ENCODE measurements at places on chromosomes 16 and 17.

DNA sequence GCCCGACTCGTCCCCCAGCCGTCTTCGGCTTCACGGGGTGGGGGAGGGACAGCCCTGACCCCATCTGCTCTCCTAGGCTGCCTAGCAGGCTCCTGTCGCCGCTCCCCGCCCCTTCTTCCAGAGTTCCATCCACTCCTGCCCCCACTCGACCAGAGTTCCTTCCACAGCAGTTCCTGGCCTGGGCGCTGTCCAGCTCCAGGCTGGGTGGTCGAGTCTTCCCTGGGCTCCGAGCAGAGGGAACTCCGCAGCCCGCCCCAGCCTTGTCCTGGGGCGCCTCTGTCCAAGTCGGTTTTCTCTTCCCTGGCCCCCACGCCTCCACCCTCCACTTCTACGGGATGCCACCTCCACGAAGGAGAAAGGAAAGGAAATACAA lies 1.4 kb downstream of the PYY start:
- DNase-seq = no peak

DNA sequence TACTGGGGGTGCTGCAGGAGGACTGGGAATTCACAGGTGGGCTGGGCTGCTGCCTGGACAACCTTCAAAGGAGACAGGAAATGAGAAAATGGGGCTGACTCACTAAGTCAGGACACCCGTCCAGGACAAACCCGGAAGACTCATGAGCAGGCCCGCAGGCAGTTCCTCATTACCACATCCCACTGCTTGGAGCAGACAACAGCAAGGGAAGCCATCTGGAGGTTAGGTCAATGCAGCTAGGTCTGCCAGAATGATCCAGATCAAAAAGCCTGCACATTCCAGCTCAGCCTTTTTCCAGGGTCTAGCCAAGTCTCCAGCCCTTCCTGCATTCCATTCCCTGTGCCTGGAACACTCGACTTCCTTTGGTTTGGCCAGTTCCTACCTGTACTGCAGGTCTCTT lies 536.5 kb upstream of the CDH11 start:
- DNase-seq = peak; percentile 13

DNA sequence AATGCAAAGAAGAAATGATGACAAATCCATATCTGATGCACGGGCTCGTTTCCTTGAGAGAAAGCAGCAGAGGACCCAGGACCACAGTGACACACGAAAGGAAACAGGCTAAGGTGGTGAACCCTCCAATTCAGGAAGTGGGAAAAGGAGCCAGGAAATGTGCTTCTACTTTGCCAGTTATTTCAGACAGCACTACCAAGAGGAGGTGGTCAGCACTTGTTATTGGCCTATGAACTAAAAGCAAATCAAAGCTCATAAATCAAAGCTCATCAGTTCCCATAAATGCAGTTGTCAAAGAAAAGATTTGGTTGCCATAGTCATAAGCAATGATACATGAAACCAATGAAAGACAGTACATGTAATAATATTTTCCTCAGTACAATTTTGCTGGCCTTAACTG lies 12.6 kb upstream of the CLTC start:
- DNase-seq = no peak

- DNase-seq = no peak
These were observed 14.3 kb upstream of the PRKCB start for GRCh38 chr16:23821467-23821866.

DNA sequence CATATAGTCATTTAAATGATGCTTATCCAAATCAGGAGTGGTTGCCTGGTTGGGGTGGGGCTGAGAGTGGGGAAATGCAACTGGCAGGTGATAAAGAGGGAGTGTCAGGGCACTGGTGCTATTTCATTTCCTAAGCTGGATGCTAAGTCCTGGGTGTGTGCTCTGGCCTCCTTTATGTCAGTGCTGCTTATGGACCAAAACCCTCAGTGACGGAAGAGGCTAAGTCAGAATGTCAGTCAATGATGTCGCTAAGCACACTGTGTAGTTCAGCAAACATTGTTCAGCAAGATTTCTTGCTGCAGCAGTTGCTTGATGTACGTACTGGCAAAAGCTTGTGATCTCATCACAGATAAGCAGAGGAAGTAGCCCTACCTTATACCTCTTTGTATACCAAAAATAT lies 16.4 kb upstream of the FLCN start:
- DNase-seq = no peak

DNA sequence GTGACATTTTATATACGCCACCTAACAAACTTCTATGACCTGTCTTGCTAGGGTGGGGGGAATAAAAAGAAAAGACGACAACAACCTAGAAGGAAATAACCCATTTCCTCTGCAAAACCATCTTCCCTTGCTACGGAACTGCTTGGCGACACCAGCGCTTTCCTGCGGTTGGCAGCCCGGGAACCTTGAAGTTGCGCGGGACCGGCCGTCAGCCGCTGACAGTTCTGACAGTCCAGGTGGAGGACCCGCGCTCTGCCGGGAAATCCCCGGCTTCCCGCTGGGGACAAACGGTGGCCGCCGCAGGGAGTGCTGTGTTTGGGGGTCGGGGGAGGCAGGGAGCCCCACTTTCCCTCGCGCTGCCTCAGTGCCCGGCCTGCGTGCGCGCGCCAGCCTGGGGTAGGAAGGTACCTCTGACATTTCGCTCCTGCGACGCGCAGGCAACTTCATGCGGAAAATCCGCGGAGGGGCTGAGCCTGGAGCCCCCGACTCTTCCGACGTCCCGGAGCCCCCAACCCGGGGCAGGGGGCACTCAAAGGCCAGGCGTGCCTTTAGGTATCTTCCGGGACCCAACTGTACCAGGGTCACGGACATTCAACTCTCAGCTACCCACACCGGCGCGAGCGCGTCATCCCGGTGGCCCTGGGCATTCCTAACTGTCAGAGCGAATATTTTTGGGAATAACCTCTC lies 516 bp downstream of the SLC16A6 start:
- DNase-seq = no peak

DNA sequence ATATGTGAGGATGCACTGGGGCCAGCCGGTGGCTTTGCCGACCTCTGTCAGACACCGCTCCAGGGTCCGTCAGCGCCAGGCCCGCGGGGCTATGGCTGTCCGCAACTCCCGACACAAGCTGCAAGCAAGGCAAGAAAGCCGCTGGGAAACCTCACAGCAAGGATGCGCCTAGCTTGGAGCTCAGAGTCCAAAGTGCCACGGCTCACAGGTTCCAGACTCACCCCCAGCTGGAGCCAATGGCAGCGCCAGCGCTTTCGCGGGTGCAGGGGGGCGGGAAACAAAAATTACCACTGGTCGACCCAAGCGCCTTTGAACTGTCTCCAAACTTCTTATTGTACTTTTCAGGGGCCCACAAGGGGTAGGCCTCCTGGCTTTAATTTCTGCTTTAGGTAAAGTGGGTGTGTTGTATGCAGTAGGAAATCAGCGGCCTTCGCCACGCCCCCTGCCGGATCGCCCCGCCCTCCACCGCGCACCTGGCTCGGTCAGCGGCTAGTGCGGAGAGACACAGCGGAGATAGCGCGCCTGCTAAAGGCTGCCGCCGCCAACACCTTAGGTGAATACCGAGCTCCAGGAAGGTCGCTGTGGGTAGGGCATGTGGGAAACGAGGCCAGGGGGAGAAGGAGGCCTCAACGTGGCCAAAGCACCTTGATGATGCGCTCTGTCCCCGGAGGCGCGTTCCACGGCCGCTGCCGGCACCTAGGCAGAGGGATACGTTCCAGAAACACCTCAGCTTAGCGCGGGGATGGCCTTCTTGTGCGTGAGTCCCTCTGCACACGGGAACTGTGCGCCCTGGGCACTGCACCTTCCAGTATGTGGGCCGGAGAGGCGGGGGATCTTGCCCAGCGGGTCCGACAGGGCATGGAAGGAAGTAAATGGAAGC lies 61.0 kb upstream of the RBL2 start:
- no peak for DNase-seq

- DNase-seq = no peak
These were observed 34.4 kb downstream of the DNAH3 start for GRCh38 chr16:21116148-21116693.
